SK-MEL-5 (cell line): ENCODE measurements at places on chromosomes 1 and 21.

- no peak for DNase-seq
Observed at GRCh38 chr1:202170726-202171125, 10.3 kb upstream of the PTPN7 start.

GRCh38 chr1:82214606-82215005 lies 413.9 kb downstream of the ADGRL2 start:
- no peak for DNase-seq

DNA sequence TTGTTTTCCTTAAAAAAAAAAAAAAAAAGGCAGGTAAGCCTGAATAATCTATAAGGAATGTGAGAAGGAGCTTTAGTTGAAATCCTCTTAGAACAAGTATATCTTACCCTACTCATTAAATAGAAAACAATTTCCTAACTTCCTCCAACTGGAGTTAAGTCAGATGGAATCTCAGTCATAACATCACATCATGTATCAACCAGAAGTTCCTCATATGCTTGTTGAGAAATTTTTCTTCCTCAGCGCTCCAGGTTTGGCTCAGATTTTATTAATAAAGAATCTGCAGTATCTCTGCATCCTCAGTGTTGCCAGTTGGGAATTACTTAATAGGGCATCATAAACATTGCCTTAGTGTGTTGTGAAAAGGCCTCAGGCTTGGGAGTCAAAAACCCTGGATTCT lies 37.6 kb downstream of the DUSP10 start:
- DNase-seq: no peak

- DNase-seq: no peak
Observed at GRCh38 chr1:158685085-158685484, 1.4 kb downstream of the SPTA1 start.

GRCh38 chr1:22846458-22846857 lies 126.2 kb downstream of the LACTBL1 start:
- DNase-seq: no peak

GRCh38 chr1:200415789-200416593 lies 6.2 kb upstream of the ZNF281 start:
- DNase-seq: no peak

DNA sequence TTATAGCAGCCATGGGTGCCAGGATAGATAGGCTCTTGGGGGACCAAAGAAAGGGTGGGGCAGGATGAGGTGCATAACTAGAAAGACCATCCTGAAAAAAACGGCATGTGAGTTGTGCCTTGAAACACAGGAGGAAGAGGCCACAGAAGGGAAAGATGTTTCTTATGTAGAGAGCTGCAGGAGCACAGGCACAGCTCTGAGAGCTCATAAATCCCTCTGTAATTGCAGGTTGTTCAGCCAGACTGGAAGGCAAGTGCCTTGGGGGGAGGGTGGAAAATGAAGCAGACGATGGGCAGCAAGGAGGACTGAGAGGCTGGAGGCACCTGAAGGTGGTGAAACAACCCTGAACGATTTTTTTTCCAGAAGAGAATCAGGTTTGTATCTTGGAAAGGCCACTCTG lies 170.7 kb downstream of the NR5A2 start:
- no peak for DNase-seq

DNA sequence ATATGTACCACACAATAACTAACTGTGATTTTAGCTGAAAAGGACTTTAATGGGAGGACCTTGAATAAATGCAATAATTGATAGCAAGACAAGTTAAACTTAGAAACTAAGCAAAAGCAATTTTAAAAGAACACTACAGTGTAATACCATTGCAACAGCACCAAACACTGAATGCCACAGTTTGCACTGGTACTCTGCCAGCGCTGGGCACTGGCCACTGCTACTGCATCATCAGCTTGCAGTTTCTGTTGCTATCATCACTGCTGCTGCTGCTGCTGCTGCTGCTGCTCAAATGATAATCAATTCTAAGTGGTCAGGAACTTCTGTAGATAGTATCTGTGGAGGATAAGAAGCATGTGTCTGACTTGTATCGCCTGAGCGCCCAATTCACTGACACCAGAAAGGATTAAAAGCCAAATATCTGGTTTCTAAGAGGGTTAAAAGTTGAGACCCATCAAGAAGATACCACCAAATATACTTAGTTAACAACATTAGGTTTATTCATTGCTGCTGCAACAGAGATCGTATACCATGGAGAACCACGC lies 306.9 kb downstream of the LRRC40 start:
- DNase-seq: no peak

GRCh38 chr1:157132616-157133167 lies 5.5 kb downstream of the ETV3 start:
- DNase-seq: no peak

DNA sequence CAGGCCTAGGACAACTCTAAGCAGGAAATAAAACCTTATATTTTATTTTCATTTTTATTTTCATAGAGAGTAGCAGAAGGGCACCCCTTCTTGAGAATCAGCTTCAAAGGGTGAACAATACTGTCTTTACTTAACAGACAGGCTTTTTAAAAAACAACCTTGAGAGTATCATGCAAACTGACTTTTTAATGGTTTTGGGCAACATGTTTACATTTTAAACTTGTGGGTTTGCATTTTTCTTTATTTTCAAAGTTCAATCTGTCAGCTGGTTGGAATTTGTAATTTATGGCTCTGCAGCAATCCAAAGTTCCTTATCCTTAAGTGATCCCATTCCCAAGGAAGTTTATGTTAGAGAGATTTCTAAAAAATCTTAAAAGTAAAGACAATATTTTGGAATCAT lies 392.3 kb upstream of the ADAMTS5 start:
- DNase-seq: no peak

- no peak for DNase-seq
Observed at GRCh38 chr1:69985901-69986439, 219.4 kb downstream of the LRRC40 start.

DNA sequence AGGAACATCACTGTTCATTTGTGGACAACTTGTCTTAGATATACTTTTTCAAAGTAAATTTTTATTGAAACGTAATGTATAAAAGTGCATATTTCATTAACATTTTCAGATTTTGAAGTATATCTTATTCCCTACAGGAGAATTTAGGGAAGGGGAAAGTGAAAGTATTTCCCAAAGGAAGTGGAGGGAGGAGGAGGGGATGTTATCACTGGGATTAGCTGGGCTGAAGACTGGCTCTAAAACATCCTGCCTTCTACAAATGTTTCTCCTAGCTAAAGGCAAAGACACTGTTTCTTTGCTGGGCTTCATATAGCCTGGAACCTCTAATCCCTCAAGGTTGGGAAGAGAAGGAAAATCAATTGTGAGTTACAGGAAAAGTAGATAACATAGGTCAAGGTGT lies 7.1 kb upstream of the ZNF697 start:
- no peak for DNase-seq

- DNase-seq: peak; percentile 29
Observed at GRCh38 chr21:33244779-33245105, 15.0 kb downstream of the IFNAR2 start.

GRCh38 chr1:56456435-56457101 lies 122.8 kb downstream of the PLPP3 start:
- DNase-seq: no peak

- no peak for DNase-seq
Observed at GRCh38 chr1:73517603-73518191, 680.3 kb downstream of the LRRIQ3 start.

GRCh38 chr1:157151073-157151472 lies 12.9 kb upstream of the ETV3 start:
- no peak for DNase-seq

DNA sequence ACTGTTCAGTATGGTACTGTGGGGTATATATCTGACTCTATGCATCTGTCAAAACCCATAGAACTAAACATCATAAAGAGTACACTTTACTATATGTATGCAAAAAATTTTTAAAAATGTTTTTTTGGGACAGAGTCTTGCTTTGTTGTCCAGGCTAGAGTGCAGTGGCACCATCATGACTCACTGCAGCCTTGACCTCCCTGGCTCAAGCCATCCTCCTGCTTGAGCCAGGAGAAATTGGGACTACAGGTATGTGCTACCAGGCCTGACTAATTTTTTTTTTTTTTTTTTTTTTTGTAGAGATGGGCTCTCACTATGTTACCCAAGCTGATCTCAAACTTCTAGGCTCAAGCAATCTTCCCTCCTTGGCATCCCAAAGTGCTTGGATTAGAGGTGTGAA lies 11.5 kb downstream of the TRIT1 start:
- DNase-seq: no peak

- no peak for DNase-seq
Observed at GRCh38 chr1:23627069-23627735, 64.4 kb upstream of the RPL11 start.

DNA sequence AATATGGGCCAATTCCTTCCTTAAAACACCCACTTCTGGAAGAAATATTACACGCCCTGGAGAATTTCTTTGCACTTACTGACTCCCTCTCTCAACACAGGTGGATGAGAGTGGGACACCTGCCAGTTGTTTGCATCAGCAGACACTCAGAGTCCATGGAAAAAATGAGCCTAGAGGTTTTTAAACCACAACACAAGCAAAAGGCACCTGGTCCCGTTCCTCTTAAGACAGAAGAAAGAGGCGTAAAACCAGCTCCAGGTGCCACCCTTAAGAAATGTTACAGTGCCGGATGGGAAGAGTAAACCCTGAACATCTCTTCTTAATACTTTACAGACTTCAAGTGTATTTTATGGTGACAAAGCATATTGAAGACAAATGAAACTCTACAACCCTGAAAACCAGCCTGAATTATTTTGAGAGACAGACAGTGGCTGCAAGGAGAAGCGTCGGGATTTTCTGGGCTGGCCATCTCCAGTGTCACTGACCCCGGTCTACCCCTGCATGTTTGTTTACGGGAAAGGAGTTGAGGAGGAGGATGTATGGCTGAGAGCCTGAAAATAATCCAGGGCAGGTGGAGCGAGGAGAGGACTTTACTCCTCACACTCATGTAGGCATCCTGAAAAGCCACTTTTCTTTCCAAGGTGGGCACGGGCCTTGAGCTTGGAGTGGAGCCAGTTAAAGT lies 7.8 kb upstream of the RIPK4 start:
- no peak for DNase-seq

DNA sequence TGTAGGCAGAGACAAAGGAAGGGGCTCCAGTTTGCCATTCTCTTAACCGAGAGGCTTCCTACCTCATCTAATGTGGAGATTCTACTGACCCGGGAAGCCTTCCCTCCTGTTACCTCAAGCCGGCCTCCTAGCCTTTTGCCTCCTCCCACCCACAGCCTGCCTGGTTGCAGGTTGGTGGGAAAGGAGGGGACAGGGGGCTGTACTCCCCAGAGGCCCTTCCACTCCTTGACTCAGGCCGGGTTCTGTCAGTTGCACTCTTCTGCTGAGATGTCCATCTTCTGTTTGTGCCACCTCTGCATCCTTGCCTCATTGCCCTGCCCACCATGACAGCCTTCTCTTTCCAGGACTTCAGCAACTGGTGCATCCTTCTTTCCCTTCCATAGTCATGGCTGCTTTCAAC lies 98.0 kb upstream of the SLC44A3 start:
- no peak for DNase-seq

DNA sequence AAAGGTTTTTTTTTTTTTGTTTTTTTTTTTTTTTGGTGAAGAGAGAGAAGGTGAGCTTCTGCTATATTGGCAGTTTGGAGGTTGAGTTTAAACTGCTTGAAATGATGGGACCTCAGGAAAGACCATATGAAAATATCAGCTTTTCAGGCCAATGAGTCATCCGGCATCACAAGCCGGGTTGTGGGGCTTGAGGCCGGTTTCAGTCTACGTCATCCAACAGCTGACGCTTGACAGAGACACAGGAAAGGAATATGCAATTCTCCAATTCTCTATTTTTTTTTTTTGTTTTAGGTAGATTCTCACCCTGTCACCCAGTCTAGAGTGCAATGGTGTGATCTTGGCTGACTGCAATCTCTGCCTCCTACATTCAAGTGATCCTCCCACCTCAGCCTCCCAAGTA lies 52.4 kb downstream of the KCNJ6 start:
- DNase-seq: peak; percentile 47

- DNase-seq: no peak
Observed at GRCh38 chr1:243315893-243316292, 60.1 kb downstream of the SDCCAG8 start.

GRCh38 chr1:158272681-158273080 lies 17.0 kb upstream of the CD1C start:
- DNase-seq: no peak

DNA sequence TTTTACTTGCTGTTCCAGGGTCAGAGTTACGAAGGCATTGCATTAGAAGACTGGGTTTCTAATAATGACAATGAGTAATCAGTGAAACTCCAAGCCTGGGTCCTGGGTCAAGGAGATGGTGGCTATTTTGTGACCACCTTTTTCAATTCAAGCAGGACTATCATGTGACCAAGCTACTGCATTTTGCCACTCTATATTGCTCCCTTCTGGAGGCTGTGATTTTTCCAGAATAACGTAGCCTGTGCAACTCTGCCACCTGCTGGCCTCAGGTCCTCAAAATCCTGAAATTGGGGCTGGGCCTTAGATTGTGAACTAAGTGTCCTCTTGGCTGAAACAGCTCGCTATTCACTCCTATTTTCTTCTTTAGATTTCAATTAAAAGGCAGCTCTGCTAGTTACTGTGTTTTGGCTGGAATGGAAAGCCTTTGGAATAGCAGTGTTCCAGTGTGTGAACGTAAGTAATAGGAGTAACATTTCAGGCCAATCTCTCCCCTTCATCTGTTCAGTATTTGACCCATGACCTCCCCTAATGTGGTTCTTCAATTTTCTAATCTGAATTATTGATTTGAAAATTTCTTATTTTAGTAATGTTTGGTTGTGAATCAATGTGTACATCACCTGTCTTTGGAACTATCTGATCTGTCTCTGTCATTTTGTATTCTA lies 52.9 kb upstream of the CD46 start:
- peak; percentile 85 for DNase-seq

GRCh38 chr1:155978973-155979429 lies 654 bp upstream of the ARHGEF2 start:
- DNase-seq: no peak

- DNase-seq: no peak
Observed at GRCh38 chr1:1894354-1895059, 3.6 kb upstream of the GNB1 start.
